ENCODE measurements at places on chromosomes 4 and X.

GRCh38 chr4:153223427-153223801, 19.2 kb downstream of the TRIM2 start:
- DNase-seq: no peak

GRCh38 chrX:110568441-110568840, 209.8 kb downstream of the RTL9 start:
- no peak for DNase-seq

GRCh38 chr4:57113870-57114269, 3.7 kb upstream of the IGFBP7 start:
- DNase-seq: no peak

DNA sequence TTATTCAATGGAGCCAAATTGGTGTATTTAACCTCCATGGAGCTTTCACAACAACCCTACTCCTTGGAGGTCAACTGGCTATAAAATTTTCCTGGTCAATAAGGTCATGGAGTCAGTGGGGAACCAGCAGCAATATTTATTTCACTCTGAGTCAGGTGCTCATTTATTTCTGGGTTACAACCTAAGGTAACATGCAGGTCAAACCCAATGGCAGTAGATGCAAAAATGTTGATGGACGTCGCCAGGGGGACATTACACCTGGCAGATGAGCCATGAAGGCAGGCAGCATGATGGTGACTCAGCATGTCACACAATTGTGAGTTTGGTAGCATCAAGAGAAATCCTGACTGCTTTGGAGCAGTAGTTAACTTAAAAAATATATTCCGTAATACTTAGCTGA, 514.1 kb downstream of the IL15 start:
- no peak for DNase-seq

DNA sequence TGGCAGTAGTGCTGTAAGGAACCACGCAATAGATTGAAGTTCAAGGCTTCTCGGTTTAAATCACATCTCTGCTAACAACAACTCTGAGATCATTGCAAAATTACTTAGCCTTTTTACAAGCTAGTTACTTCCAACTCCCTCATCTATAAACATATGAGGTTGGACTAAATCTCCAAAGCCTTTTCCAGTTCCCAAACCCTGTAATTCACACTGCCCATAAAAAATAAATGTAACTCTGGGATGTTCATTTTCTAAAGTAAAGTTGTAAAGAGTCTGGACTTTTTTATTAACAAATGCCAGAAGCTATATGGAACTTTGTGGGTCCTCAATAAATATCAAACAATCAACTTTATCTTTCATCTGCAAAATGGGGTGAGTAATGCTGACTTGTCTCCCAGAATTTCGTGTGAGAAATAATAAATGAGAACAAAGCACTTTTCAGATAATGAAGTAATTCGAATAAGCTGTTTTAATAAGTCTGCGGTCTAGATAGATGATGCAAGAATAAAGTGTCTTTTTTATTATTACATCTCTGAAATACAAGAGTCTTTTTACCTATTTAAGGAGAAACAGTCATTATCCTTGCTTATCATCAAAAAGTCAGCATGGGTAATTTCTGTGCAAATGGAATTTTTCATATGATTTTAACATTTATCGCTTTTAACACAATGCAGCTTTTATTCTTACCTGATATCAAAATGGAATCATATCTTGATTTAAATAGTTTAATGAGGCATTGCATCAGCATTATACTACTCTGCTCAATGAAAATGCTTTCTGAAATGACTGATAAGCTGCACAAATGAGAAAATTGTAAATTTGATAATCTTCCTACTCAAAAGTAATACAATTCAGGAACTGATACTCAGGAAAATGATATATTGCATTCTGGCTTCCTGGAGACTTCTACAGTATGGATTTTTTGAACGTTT, 252.6 kb downstream of the BANK1 start:
- no peak for DNase-seq

DNA sequence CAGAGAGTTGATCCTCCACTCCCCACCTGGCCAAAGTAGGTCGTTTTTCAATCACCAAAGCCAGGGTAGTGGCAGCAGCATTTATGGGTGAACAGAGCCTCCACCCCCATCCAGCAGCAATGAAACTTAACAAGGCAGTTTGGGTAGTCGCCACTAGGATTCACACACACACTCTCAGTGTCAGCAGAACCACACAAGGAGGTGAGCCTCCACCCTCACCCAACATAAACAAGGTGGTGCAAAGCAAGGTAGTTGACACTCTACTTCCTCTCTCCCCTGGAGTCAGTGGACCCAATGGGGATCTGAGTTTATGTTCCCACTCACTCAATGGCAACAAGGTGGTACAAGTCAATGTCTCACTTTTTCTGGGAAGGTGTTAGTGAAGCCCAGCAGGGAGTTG, 50.4 kb upstream of the CCDC149 start:
- no peak for DNase-seq
